GM13976 (cell line): ENCODE measurements at places on chromosomes 12 and 14.

DNA sequence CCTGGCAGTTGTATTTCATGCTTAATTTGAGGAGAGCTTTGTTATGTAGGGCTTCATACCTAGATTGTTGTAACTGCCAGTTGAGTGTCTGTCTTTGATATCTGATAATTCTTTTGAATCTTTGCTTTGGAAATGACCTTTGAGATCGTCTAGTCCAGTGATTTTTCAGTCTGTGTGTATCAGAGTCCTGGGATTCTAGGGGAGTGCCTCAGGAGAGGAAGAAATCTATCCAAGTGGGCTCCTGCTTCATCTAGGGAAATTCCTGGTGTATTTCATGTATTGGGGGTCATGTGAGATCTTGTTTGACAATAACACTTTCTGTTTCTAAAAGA is 98.6 kb downstream of the FIGNL2 start:
- DNase-seq: no peak

GRCh38 chr14:32552766-32553165 is 223.7 kb downstream of the AKAP6 start:
- no peak for DNase-seq

GRCh38 chr14:76653875-76654572 is 107.2 kb upstream of the VASH1 start:
- DNase-seq: no peak

- no peak for DNase-seq
Measured at GRCh38 chr12:122138181-122138580, 35.8 kb downstream of the IL31 start.

DNA sequence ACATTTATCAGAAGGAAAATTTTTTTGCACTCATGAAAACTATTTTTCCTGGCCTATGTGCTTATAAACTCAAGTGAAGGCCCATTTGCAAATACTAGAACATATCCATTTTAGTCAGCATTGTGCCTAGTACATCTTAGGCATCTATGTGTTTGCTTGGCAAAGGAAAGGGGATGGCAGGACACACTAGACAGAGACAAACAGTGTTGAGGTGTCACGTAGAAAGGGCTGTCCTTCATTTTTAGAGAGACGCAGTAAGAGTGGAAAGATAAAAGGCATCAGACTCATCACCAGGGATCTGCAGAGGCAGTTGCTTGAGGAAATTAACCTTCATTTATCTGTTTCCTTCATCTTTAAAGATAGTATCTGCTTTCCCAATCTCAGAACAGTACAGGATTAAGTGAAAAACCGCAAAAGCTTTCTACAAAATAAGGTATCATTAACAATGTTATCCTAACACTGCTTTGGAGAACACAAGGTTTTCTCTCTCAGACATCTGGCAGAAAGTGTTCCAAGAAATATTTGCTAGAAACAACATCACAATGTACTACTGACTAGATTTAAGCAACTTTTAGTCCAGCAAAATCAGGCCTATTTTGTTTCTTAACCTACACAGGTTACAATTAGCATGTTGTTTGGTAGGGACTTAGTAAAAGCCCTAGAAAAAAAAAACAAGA is 2.0 kb downstream of the YBX3 start:
- no peak for DNase-seq

DNA sequence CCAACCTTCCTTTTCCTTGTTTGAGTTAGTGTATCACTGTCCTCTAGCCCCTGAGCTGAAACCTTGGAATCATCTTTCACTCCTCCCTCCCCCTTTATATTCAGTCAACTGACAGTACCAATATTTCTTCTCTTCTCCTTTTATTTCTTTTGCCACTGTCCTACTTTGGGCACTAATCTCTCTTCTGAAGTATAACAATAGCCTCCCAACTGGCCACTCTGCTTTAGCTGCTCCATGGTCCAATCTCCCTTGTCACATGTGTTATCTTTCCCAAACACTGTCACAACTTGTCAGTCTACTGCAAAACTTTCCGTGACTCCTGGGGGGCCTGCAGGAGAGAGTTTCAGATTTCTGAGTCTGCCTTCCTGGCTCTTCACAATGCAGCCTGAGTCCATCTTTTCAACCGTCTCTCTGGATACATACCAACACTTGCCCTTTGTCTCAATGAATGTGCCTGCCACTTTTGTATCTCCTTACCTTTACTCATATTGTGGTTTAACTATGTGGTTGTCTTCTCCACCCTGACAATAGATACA is 471.2 kb downstream of the DIO2 start:
- DNase-seq: no peak

DNA sequence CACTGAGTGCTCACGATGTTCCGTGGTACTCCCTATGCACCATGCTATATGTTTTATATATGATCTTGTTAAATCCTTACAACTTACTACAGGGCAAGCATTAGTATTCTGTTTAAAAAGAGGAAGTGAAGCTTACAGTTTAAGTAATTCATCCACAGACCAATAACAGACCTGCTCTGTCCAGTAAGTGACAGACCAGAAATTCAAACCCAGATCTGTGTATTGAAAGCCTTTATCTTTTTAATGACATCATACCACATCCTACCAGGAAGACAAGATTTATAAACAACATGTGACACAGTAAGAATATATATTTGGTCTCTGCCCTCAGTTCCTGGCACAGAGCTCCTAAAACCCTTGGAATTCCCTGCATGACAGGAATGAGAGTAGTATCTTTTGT is 206.5 kb downstream of the STXBP6 start:
- DNase-seq: peak; percentile 5

DNA sequence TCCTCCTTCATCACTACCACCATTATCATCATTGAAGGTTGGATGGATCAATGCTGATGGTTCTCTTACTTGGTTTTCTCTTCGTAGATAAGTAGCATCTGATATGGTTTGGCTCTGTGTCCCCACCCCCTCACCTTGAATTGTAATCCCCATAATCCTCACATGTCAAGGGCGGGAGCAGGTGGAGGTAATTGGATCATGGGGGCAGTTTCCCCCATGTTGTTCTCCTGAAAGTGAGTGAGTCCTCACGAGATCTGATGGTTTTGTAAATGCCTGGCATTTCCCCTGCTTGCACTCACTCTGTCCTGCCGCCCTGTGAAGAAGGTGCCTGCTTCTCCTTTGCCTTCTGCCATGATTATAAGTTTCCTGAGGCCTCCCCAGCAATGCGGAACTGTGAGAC is 172.4 kb upstream of the PWP1 start:
- DNase-seq: no peak

GRCh38 chr12:103821773-103822172 is 19.3 kb downstream of the NT5DC3 start:
- DNase-seq: no peak
